ENCODE measurements at places on chromosomes 16 and 17.

- DNase-seq, result no peak
Measured at GRCh38 chr17:28901866-28902818, 737 bp downstream of the DHRS13 start.

DNA sequence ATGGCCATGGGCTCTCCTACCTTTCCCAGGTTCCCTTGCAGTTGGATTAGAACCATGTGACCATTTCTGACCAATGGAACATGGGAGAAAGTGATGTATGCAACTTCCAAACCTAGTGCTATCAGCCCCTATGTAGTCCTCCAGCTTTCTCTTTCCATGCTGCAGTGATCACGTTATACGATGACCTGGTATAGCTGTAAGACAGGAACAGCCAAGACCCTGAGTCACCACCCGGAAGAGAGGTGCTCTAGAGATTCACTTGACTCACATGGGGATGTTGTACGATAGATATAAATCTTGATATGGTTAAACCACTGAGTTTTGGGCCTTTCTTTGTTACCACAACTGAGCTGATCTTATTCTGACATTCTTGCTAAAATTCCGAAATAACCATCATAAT, 65.1 kb downstream of the NOG start:
- no peak for DNase-seq

GRCh38 chr17:54888981-54889380, 11.7 kb upstream of the TOM1L1 start:
- DNase-seq, result no peak

- DNase-seq, result no peak
Measured at GRCh38 chr17:77365584-77366186, 224.9 kb downstream of the SEC14L1 start.

Data from left forelimb (tissue), 1 donor.